Glutamatergic neuron (in vitro differentiated cells): ENCODE measurements at places on chromosomes 7 and 10. TPM values are rescaled to one million over a fixed set of nuclear protein-coding genes. Genes with fewer than 3 reads are reported as not detected.

DNA sequence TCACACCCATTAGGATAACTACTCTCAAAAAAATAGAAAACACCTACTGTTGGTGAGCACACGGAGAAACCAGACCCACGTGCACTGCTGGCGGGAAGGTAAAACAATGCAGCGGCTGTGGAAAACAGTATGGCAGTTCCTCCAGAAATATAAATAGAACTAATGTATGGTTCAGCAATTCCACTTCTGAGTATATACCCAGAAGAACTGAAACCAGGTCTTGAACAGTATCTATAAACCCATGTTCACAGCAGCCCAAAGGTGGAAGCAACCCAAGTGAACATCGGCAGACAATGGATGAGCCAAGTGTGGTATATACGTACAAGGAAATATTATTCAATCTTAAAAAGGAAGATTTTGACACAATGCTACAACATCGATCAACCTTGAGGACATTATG is 164.7 kb downstream of the ZMYND11 start:
- DNase-seq, result no peak

Gene OR2A42
- total RNA-seq, result not detected

Gene MOGAT3
- total RNA-seq, result not detected

- DNase-seq, result no peak
These were observed 5.7 kb downstream of the ZFAND2A start for GRCh38 chr7:1154172-1154739.

Gene FAM241B
- 50.1 TPM for total RNA-seq

Gene C10orf143
- total RNA-seq, result 0.96 TPM

Gene AFAP1L2
- total RNA-seq, result 1.9 TPM

GRCh38 chr10:127715782-127716378 is 21.1 kb upstream of the FOXI2 start:
- DNase-seq, result no peak

GRCh38 chr7:73907554-73908122 is 46.7 kb downstream of the TMEM270 start:
- DNase-seq, result no peak

GRCh38 chr7:25619963-25620799 is 391.9 kb upstream of the NPVF start:
- DNase-seq, result no peak

Gene PTPN20
- not detected for total RNA-seq

DNA sequence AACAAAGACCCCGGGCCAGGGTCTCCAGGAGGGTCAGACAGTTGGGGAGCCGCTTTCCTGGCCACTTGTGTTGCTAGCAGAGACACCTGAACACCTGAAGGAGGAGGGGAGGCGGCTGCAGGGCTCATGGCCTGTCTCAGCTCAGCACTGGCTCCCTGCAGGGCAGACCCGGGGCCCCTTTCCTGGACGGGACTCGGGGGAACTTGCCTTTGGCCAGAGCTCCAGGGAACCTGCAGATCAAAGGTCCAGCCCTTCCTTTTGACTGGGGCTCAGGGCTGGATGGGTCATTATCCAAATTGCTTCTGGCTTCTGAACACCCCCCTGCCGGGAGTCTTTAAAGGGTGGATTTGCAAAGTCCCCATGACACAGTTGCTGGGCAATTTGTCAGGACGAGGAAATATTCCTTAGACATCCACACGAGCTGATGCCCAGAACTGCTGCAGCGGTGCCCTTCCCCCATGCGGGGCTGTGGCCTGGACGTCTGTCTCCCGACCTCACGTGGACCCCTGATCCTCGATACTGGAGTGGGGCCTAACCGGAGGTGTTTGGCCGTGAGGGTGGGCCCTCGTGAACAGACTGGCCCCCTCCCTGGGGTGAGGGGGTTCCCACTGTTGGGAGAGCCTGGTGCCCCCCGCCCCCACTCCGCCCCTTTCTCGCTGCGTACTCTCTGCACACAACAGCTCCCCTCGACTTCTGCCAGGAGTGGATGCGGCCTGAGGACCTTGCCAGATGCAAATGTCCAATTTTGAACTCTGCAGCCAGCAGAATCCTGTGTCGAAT is 194.3 kb downstream of the ELFN1 start:
- no peak for DNase-seq

Gene SPDYE5
- not detected for total RNA-seq

DNA sequence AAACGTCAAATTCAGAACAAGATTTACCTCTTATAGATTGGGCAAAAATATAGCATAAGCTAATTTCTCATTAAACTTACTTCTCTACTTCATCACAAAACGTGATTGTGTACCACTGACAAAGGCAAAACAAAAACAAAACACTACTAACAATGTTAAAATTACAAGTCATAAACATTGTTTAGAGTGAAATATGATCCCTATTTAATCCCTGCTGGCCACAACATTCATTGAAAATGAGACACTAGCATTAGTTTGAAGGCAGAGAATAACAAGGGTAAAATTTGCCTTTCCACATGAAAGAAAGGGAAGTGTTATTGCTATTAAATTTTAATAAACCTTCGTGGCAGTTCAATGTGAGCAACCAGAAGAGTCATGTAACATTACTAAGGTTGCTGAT is 45.0 kb downstream of the SEMA3A start:
- no peak for DNase-seq

Gene AOAH
- not detected for total RNA-seq

Gene GSTO1
- 26.8 TPM for total RNA-seq

DNA sequence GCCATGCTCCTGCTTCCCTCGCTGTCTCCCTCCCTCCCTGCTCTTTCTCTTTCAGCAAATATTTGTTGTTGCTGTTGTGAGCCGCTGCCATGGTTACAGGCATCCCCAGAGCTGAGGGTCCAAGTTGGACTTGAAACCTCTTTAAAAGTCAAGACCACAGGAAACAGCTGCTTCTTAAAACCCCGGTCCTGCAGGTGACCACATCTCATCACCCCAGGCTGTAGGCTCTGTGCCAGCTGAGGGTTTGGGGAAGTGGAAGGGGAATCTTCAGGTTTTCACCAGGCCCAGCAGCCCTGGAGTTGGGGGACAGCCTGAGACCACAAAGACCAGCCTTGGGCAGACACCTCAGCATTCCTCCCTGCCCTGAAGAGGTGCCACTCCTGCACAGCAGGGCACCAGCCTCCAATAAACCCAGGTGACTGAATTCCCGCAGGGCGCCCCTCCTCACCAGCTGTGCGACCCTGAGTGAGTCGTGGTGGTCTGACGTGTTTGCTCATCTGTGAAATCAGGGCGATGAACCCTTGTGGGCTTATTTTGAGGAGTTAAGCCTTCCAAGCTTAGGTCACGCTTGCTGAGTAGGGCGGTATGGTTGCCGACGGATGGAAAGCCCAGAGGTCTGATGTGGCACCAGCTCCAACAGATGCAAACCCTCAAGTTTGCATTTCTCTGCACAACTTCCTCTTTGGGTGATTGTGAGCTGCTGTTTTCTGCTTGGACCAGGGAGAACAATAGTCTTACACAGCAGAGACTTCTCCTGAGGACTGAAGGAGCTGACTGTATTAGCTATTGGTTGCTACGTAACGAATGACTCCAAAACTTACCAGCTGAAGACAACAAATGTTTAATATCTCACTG is 24.8 kb downstream of the NPTX2 start:
- no peak for DNase-seq

GRCh38 chr10:82266438-82266837 is 391.4 kb downstream of the NRG3 start:
- no peak for DNase-seq

Gene HECTD2
- total RNA-seq, result 27.6 TPM

Gene ZNF680
- 16.3 TPM for total RNA-seq

GRCh38 chr7:151185762-151186639 is 1.0 kb downstream of the ASB10 start:
- peak; percentile 37 for DNase-seq

Gene ACSM6
- not detected for total RNA-seq

GRCh38 chr10:88913127-88913526 is 33.1 kb downstream of the STAMBPL1 start:
- DNase-seq, result peak; percentile 16

- DNase-seq, result no peak
These were observed 20.5 kb upstream of the PPP1R3C start for GRCh38 chr10:91653219-91653870.

- no peak for DNase-seq
These were observed 38.2 kb downstream of the CTNNA3 start for GRCh38 chr10:67657775-67658174.

Gene GTF2IRD1
- total RNA-seq, result 59.4 TPM

DNA sequence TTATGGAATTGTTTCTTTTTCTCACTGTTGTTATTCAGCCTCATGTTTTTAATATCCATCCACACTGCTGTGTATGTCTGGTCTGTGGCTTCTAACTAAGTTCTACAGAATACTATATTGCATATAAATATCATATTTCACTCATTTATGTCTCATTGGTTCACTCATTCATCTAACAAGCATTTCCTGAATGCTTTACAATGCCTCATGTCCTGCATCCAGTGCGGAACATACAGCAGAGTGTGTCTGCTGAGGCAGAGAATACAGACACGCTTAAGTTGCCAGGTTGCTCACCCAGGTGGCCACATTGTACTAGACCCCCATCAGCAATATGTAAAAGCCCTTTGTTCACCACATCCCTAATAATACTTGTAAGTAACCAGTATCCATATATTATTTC is 111.8 kb upstream of the CNTNAP2 start:
- no peak for DNase-seq

Gene AGR2
- total RNA-seq, result not detected

DNA sequence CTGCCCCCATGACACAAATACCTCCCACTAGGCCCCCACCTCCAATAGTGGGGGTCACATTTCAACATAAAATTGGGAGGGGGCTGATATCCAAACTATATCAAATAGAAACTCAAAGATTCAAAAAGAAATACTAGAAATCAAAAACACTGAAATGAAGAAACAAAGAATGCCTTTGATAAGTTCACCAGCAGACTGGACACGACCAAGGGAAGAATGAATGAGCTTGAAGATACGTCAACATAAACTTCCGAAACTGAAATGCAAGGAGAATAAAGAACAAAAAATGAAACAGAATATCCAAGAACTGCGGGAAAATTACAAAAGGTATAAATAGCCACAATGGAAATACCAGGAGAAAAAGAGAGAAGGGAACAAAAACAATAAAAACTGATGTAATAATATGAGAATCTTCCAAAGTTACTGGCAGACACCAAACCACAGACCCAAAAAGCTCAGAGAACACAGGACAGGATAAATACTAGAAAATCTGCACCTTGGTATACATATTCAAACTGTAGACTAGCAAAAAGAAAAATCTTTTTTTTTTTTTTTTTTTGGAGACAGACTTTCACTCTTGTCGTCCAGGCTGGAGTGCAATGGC is 49.5 kb downstream of the BRI3 start:
- no peak for DNase-seq

DNA sequence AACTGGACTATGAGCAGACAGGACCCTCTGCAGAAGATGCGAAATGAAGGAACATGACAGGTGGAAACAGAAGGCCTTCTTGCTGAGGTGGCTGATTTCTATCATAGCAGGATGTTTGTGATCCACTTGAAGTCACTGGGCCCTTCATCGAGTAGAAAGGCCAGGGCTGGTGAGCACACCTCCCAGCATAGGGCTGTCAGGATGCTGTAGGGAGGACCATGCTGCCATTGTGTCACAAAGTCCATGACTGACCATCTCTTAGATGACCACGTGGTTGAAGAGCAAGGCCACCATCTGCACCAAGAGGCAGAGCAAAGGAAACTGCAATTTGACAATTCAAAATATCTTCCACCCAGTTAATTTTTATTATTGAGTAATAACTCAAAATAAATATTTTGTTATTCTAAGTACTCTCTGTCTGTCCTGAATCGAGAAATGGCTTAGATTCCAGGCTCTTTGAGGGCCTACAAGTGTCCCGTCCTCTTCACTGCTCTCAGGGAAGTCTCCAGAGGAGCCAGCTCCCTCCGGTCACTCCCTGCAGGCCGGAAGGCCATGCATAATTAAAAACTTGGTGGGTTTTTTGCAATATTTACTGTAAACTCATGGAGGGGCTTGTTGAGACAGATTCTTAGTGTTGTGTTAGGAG is 249.3 kb upstream of the ZMIZ1 start:
- DNase-seq, result no peak

Gene CPXM2
- total RNA-seq, result not detected

DNA sequence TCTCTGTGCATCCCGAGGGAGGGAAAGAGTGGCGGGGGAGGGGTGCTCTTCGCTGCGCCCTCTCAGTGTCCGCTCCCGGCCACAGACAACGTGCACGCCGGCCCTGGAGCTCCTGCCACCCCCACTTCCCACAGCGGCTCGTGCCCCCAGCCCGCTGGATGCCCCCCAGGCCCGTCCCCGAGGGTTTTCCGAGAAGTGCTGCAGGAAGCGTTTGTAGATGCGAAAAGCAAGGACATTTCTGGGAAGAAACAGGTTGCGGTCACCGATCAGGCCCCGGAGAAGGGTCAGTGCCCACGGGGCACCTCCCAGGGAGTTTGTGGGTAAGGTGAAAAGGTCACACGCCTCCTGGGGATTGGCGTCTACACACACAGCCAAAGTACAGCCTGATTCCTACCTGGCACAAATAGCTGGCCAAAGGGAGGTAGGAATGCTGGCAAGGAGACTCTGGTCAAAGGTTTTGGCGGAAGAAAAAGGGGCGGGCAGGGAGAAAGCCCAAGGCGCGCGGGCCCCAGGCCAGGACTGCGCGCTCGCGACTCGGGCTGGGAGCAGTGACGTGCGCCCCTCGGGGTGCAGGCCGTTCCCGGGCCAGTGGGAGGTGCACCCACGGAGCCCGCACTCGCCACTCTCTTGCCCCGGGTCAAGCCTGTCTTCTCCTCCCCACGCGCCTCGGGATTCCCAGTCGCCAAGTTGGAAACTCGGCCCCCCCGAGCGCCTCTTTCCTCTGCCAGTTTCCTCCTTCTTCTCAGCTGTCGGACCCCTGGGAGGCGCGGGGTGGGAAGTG is 1.5 kb upstream of the NRP1 start:
- no peak for DNase-seq

Gene STEAP1B
- total RNA-seq, result not detected

DNA sequence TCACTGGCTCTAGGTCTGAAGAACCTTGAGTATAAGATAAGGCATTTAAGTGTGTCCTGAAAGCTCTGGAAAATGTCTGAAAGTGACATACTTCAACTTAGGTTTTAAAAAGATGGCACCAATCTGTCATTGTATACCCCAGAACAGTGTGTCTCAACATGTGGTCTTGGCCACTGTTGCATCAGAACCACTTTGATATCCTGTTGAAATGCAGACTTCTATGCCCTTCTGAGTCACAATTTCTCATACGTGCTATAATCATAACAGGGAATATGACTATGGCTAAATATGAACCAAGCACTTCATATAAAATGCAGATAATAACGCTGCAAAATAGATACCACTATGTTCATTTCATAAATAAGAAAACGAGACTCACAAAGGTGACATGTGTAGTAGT is 38.0 kb upstream of the GPAM start:
- no peak for DNase-seq

GRCh38 chr10:75468612-75469005 is 37.2 kb downstream of the LRMDA start:
- no peak for DNase-seq

- DNase-seq, result peak; percentile 21
These were observed 41.9 kb downstream of the MGAM2 start for GRCh38 chr7:142153400-142153799.

Gene DDX50
- total RNA-seq, result 31.6 TPM

- no peak for DNase-seq
These were observed 57.7 kb downstream of the ASB13 start for GRCh38 chr10:5608608-5609220.

Gene C7orf33
- total RNA-seq, result not detected

- no peak for DNase-seq
These were observed 13.0 kb downstream of the AKAP9 start for GRCh38 chr7:91953618-91954017.

Gene CYP26C1
- total RNA-seq, result 0.10 TPM

Gene ANKRD1
- not detected for total RNA-seq

Gene ANXA8L1
- total RNA-seq, result not detected
